ENCODE measurements at places on chromosomes 6 and 20.

GRCh38 chr20:18728870-18729224 is 84.7 kb upstream of the SCP2D1 start:
- no peak for DNase-seq

GRCh38 chr6:130841128-130841728 is 14.0 kb downstream of the SMLR1 start:
- DNase-seq = no peak

GRCh38 chr6:169591616-169592015 is 110.2 kb downstream of the WDR27 start:
- DNase-seq = no peak

DNA sequence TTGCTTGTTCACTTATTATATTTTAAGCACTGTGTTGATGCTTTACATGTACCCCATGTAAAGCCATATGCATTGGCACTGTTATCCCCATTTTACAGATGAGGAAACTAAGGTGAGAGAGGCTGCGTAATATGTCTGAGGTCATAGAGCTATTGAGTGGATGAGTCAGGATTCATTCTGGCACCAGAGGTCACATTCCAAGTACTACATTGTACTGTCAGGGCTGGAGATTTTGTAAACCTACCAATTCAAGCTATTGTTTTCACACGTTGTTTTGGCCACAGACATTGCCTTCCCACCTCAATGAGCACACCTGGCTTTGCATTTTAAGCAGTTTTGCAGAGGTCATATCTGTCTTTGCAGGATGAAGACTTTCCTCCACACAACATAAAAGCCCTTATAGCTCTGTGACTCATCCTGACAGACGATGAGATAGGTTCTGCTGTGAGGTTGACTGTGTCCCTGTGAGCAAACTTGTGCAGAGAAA is 33.2 kb downstream of the ANKS1A start:
- no peak for DNase-seq

GRCh38 chr6:80642452-80642851 is 536.0 kb downstream of the BCKDHB start:
- no peak for DNase-seq

DNA sequence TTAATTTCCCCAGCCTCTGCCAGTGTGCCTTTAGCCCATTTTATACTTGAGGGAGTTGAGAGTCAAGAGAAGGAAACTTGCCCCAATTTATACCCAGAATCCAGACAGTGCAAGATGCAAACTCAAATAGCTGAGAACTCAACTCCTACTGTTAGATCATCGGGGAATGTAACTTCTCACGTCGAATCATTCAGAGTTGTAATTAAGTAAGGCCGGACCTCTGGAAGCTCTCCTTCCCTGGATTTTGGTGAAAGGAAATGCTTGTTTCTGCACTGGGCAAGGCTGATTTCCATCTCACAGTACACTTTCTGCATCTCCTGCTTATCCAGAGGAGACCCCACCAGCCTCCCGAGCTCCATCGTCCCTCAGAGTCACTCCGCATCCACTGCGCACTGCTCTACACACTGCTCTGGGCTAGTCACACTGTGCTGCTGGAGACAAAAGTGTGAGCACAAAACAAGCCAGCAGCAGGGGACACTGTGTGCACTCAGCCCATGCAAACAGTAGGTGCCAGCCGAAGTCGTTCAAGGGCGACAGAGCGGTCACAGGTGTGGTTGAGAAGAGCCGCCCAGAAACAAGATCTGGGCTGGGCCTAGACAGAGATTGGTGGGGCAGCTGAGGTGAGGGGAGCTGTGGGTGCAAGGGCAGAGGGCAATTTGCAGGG is 150.4 kb upstream of the QKI start:
- no peak for DNase-seq

DNA sequence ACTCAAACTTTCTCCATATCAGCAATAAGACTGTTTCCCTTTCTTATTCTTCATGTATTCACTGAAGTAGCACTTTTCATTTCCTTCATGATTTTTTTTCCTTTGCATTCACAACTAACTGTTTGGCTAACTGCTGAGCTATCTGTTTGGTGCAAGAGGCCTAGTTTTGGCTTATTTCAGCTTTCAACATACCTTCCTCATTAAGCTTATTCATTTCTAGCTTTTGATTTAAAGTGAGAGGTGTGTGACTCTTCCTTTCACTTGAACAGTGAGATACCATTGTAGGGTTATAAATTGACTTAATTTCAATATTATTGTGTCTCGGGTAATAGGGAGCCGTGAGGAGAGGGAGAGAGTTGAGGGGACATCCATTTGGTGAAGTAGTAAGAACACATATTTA is 262.0 kb upstream of the PREP start:
- no peak for DNase-seq

DNA sequence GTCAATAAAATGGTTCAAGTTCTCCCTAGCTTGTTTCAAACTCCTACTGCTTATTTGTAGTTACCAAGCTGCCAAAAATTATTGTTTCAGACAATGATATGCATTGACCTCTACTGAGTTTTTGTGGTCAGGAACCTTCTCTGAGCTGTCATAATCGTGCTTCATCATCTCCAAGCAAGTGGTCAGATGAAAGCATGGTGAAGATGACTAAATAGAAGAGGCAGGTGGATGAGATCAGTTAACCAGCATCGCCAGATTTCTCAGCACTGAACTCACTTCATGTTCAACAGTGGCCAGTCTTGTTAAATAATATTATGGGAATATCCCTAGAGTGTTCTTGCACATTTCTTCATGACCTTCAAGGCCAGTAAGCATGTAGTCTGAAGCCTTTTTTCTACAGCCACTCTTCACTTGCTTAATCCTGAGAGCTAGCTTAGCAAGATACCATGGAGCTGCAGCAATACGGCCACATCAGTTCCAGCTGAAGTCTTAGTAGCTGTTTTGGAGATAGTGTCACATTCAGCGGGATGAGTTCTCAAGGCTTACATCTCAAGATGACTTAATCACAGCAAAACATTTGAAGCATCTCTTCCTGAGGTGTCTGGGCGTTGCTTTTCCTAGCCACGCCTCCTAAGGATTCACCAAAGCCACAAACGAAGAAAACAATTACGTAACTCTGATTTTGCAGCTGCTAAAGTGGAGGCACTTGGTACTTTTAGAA is 101.6 kb upstream of the TMEM30A start:
- no peak for DNase-seq

GRCh38 chr20:25376886-25377285 is 13.7 kb downstream of the ABHD12 start:
- no peak for DNase-seq

All from HEK293T (cell line).